NCI-H524 treated with DMSO at 0.1 percent for 48 hours (cell line): ENCODE measurements at places on chromosomes 7 and 10.

- no peak for DNase-seq
Measured at GRCh38 chr10:109875828-109876821, 47.2 kb downstream of the XPNPEP1 start.

GRCh38 chr7:28613262-28613661, 200.9 kb downstream of the CREB5 start:
- no peak for DNase-seq

- DNase-seq: no peak
Measured at GRCh38 chr7:1169409-1170368, 9.7 kb upstream of the ZFAND2A start.

DNA sequence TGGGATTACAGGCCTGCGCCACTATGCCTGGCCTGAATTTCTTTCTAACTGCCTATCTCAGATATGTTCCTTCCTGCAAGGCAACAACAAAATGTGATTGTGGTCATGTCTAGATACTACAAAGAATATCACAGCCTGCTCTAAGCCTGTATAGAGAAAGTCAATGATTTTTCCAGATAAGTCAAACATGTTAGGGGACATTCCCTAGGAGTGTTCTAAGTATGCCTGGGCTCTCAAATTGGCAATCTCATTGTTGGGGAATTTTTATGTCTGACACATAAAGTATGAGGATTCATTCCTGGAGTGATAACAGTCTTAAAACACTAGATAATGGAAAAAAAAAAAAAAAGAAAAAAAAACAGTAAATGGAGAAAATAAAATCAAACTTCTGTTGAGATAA, 406.1 kb downstream of the GATA3 start:
- DNase-seq: no peak

GRCh38 chr10:60142736-60143135, 236.4 kb upstream of the CCDC6 start:
- no peak for DNase-seq

DNA sequence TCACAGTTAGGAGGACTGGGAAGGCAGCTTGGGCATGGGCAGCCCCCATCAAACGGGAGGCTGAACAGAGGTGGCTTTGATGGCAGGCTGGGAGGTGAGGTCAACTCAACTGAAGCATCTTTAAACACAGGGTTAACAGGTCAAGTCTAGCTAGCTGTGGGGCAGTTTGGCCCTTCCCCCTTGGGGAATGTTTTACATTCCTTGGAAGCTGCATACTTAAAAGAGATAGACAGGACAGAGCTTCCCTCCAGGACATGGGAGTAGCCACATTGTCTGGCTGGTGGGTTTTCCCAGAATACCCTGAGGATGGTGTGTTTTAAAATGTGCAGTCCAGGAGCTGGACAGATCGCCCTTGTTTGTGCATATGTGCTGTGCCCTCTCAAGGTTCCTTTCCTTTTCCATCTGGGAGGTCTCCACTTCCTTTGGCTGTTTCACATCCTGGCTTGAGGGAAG, 6.8 kb upstream of the RASSF4 start:
- DNase-seq: no peak

DNA sequence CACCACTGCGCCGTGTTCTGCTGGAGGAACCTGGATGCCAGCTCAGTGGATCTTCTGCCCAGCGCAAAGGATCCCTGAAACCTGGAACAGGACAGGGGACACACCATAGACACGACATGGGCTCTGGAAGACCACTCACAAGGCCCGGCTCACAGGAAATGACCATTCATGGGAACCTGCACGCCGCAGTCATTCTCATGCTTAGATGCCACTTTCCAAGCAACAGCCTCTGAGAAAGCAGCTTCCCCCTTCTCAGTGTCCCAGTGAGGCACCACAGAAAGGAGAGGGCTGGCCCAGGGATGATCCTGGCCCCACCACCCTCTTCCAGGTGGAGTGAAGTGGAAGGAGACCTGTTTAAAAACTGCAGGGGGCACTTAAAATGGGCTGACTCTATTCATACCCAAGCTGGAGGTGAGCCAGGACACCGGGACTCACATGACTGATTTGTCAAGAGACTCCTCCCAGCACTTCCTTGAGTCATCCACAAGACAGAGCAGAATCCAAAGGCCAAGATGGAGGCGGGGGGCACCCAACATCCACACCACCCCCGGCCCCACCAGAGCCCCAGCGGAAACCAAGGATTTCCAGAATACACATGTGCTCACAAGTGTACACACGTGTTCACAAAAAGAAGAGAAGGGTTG, 11.2 kb downstream of the CTBP2 start:
- DNase-seq: no peak

- no peak for DNase-seq
Measured at GRCh38 chr7:106372126-106372525, 87.3 kb upstream of the NAMPT start.

- DNase-seq: no peak
Measured at GRCh38 chr7:36521911-36522310, 132.2 kb downstream of the ANLN start.

GRCh38 chr7:9175871-9176270, 742.5 kb downstream of the NXPH1 start:
- DNase-seq: no peak

DNA sequence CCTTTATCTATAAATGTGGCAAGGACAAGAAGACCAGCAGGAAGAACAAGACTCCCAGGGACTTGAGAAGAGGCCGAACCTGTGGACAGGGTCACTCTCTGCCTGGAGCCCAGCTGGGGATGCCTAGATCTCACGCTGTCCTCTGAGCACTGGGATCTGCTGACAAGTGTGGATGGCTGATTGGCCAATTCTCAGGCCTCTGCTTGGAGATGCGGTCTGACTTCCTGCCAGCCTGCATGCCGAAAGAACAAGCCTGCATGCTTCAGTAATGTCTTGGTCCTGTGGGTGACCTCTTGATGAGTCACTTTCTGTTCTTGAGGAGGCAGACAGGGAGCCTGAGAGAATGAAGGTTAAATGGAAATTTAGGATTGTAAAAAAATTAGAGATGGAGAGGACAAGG, 84.7 kb downstream of the TMEM178B start:
- DNase-seq: no peak

DNA sequence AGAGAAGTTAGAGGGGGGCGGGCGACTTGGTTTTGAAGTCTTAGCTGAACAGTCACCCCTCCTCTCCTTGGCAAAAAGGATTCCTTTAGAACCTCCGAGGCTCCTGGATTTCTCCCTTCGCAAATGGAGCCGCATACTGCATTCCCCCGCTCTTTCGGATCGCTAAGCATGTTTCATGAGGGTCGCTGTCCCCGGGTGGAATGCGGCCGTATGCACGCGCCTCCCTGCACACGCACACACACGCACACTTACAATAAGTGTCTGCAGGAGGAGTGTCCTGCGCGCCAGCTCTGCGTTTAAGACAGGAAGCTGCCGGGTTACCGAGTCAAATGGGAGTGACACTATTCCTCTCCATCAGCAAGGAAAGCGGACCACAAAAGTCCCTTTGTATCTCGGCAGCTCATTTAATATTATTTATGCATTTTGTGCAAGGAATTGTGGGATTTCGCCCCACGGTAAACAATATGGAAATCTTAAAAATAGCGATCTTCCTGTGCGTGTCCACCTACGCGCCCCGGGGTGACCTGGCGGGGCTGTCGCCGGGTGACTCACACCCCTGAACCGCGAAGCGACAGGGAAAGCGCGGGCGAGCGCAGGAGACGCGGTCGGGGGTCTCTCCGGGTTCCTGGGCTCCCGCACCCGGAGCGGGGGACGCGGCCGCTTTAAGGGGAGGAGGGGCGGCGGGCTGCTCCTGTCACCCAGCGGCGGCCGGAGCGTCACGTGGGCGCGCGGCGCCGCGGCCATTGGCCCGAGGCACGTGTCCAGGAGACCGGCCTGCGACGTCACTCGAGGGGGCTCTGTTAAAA, 988 bp upstream of the EN2 start:
- no peak for DNase-seq

DNA sequence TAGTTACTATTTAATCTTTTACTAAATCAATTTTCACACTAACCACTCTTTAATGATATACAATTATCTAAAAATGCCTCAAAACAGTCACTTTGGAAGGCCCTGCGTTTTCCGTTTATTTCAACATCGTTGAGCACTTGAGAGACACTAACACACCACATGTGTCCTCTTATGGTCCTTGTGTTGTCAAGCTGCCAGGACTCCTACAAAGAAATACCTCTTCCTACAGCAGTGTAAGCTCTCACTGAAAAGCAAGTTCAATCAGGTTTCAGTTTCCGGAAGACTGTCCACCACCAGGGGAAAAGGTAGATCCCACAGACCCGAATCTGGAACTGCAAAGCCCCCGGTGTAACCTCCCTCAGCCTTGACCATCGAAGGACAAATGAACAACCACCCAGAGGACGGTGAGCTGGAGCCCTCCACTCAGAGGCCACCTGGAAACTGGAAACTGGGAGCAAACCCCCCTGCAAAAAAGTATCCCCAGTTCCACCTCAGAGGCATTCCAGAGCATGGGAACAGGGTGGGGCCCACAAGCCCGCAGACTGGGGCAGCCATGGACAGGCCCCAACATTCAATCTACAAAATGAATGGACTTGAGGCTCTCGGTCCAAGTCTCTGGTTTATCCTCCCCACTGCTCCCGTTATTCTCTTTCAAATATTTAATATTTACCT, 37.6 kb downstream of the KCNH2 start:
- no peak for DNase-seq

GRCh38 chr10:34762603-34763299, 52.3 kb downstream of the PARD3 start:
- DNase-seq: no peak

- no peak for DNase-seq
Measured at GRCh38 chr10:45278860-45279498, 36.4 kb downstream of the OR13A1 start.

GRCh38 chr10:124153023-124153826, 59.8 kb upstream of the CHST15 start:
- DNase-seq: no peak

DNA sequence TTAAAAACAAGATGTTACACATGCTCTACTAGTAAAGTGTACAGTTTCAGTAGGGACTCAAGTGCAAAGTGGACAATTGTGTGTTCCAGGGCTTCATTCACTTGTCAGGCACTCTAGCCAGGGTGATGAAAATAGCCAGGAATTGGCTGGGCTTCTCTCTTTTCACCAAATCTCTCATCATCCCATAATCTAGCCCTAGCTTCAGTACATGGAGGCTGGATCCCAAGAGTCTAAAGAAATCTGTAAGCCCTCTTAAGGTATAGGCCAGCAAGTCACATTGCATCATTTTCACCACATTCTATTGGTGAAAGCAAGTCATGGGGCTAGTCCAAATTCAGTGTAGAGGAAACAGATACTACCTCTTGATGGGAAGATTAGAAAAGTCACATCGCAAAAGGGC, 47.3 kb upstream of the C1GALT1 start:
- no peak for DNase-seq

- DNase-seq: no peak
Measured at GRCh38 chr10:77594471-77594783, 43.2 kb downstream of the KCNMA1 start.

- no peak for DNase-seq
Measured at GRCh38 chr10:92181575-92181974, 109.3 kb downstream of the CPEB3 start.

DNA sequence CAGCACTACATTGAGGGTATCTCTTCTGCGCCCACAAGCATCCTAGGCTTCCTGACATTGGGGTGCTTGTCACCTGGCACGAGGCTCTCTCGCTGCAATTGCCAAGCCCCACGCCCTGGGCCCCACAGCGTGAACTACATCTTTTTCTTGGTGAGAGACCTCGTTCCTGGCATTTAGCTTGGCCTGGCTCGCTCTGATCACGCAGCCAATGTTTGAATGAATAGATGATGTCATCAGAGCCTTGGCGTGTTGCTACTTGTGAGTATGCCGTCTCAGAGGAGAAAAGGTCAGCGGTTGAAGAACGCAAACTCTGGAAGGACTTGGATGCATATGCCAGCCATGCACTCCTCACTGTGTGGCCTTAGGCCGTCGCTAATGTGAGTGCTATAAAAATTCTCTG, 150.2 kb upstream of the AUTS2 start:
- DNase-seq: no peak

- no peak for DNase-seq
Measured at GRCh38 chr10:5413012-5413938, 918 bp downstream of the NET1 start.

GRCh38 chr10:71757399-71757922, 15.9 kb downstream of the VSIR start:
- no peak for DNase-seq

GRCh38 chr7:24725554-24726241, 31.6 kb downstream of the GSDME start:
- no peak for DNase-seq

DNA sequence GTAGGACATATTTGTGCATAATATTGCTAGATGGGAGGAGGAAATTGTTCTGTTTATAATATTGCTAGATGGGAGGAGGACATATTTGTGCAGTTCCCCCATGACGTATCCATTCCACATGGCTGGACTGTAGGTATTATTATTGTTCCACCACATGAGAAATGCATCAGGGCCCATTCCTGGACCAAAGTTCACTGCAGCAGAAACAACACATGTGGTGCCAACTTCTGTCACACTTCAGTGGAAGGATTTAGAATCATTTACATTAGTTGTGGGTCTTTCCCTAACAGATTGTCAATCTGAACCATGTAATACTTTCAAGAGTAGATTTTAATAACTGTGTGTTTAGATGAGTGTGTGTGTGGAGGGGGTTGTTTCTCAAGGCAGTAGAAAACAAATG, 32.7 kb upstream of the MACC1 start:
- DNase-seq: no peak

DNA sequence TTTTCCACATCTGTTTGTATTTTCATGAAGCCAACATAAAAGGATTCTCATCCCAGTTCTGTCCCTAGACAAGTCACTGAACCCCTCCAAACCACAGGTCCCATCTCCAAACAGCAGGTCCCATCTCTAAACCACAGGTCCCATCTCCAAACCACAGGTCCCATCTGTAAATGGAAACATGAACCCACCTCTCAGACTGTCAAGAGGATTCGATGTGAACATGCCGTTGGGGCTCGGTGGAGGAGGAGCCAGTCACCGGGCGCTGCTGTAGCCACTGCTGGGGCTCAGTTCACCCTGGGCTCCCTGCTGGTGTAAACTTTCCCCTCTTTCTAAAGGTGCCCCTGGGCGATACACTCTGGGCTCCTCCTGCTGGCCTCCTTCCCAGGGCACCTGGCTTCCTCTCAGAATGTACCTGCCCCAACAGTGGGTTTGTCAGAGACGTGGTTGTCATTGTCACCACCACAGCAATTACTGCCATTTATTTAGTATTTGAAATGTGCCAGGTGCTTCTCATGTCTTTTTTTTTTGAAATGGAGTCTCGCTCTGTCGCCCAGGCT, 13.0 kb downstream of the LHPP start:
- DNase-seq: no peak

DNA sequence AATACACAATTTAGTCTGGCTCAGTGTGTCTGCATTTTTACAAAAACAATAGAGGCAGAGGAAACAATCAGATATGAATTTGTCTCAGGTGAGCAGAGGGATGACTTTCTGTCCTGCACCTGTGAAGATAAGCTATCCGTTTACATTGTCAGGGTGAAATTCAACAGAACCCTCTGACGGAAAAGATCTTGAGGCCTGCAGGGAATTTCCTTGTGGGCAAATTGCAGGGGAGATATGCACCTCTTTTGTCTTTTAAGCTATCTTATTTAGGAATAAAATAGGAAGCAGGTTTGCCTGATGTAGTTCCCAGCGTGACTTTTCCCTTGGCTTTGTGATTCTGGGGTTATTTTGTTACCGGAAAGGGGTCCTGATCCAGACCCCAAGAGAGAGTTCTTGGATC, 325.1 kb downstream of the GALNT17 start:
- no peak for DNase-seq

GRCh38 chr7:151871904-151872303, 5.0 kb downstream of the PRKAG2 start:
- no peak for DNase-seq
